ENCODE measurements at places on chromosomes 5 and 9. TPM values are rescaled to one million over a fixed set of nuclear protein-coding genes. Genes with fewer than 3 reads are reported as not detected.

The LCN1 gene
- not detected for total RNA-seq

The SEMA5A gene
- total RNA-seq = 6.4 TPM

The SLC1A3 gene
- 2.7 TPM for total RNA-seq

The GMCL2 gene
- total RNA-seq = not detected

The DOCK8 gene
- under 0.01 TPM for total RNA-seq

The TRIP13 gene
- total RNA-seq = 53.3 TPM

The CDH9 gene
- total RNA-seq = not detected
